Activated gamma-delta T cell treated with Interleukin-2 at 50 U/mL for 16 hours (primary cell): ENCODE measurements at places on chromosomes 6 and 20.
A peak's percentile ranks its signal among the peaks of the same experiment; 100 is the strongest.

- DNase-seq, result no peak
Measured at GRCh38 chr6:5208057-5208456, 52.7 kb downstream of the LYRM4 start.

GRCh38 chr20:11248011-11248409 lies 574.2 kb upstream of the JAG1 start:
- no peak for DNase-seq

- no peak for DNase-seq
Measured at GRCh38 chr6:152575621-152576150, 61.5 kb downstream of the SYNE1 start.

- DNase-seq, result peak; percentile 9
Measured at GRCh38 chr6:37783856-37784584, 35.5 kb upstream of the ZFAND3 start.

GRCh38 chr6:44078827-44079671 lies 48.2 kb downstream of the MRPL14 start:
- peak; percentile 65 for DNase-seq

DNA sequence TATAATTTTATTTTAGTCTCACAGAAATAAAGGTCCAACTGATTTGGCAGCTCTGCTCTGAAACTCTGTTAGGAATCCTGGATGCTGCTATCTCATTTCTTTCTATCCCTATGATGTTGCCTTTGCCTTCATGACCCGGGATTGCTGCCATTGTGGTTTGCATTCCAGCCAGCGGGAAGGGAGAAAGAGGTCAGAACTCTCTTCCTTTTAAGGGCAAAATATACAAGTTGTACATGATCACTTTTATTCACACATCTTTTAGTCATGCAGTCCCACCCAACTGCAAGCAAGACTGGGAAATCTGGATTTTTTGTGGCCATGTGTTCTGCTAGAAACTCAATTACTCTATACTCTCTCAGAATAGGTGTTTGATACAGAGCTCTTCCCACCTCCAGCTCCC lies 263.1 kb upstream of the ZFP64 start:
- DNase-seq, result no peak

DNA sequence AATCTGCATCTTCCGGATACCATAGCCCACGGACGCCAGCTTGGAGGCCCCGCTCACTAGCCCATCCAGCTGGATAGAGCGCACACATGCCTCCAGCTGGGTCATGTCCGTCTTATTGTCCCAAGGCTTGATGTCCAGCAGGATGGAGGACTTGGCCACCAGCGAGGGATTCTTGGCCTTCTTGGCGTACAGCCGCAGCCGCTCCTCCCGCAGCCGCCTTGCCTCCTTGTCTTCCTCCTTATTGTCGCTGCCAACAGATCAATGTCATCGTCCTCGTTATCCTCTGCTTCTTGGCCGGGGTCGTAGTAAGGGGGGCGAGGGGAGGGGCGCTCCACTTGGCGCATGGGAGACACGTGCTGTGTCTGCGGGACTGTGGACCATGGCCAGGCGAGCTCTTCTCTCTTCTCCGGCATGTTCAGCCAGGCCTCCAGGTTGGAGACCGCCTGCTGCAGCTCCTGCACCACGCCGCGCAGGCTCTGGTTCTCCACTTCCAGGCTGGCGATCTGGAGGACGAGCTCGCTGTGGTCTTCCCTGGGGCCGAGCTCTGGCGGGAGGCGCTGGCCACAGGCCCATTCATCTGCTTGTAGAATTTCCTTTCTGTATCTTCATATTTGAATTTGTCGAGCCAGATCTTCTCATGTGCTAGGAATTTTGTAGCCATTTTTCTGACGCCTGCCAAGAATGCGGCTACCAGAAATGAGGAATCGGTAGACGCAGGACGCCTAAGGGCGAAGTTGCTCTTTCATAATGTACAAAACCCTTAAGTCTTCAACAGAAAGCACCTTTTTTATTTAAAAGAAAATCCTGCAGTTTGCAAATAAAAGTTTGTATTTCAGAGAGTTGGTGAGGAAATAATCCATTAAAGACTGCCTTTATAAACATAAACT lies 60.1 kb upstream of the PTPRK start:
- no peak for DNase-seq

DNA sequence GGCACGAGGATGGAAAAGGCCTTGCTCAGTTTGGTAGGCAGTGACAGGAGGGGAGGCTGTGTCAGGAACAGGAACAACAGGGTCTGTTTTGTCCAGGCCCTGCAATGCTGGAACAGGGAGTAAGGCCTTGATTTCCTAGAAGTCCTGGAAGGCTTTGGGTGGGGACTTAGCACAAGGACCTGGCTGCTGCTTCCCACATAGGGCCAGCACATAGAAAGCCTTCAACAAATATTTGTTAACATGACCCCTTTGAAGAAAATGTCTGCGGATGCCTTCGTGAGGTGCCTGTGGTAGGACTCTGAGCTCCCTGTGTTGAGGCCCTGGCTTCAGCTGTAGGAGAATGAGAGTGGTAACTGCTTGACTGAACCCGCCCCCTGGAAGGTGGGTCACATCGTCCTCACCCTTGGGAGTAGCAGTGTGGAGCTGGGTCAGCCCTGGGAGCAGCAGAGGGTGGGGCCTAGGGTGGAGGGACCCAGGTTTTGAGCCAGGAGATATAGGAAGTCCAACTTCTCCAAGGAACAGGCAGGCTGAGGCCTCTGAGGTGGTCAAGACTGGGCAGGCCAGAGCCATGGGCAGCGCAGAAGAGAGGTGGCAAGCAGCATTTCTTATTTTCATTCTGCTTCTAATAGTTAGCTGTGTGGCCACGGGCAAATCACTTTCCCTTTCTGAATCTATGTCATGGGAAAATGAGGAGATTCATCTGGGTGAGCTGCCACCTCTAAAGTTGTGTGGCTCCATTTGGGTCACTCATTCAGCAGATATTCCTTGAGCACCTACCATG lies 50.0 kb downstream of the CNBD2 start:
- DNase-seq, result no peak

DNA sequence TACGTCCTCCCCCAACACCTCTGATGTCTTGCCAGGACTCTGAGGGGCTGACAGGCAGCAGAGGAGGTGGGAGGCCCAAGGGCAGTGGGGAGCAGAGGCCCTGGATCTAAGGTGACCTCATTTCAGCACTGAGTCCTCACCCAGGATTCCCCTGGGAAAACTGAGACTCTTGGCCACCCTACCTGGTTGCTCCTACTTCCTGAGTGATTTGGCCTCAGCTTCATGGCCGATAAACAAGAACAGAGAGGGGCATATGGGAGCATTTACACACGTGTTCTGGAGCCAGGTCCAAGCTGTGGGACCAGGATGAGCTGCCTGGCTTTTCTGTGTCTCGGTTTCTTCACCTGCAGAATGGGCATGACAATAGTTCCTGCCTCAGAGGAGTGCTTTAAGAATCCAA lies 133.8 kb downstream of the ANKRD60 start:
- DNase-seq, result no peak

- DNase-seq, result no peak
Measured at GRCh38 chr20:37223053-37223452, 38.6 kb downstream of the GHRH start.

DNA sequence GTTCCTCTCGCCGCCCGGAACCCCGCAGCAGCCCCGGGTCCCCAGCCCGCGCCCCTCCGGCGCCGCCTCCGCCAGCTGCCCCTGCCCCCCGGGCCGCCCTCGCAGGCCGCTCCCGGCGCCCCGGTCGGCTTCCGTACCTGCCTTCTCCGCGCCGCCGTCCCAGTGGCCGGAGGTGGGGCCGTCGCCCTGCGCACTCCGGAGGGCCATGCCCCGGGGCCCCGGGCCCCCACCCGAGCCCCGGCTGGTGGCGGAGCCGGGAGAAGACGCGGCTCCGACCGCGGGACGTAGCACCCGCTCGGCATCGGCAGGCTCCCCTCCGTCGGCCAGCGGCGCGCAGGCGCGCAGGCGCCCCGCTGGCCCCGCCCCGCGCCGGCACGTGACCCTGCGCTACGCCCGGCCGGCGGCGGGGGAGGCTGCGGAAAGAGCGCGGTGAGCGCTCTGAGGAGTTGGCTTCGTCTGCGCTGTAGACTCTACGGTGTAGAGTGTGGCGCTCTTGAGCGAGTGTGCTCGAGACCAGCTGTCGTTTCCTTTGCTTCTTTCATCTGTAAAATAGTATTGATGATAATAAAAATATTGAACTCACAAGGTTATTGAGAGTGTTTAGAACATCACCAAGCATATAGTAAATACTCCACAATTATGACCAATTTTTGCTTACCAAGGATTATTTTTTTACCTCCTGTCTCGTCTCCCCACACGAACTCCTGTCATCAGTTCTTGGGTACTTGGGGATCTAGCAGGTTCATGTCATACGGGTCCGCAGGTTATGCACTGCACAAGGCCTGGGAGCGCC lies at the start of gene TBC1D20:
Gene TBC1D20, minus strand, starts transcription at position 335 of the 793 bp plus-strand sequence. Its CDS starts 128 bp downstream, at position 207.
- peak; percentile 81 for DNase-seq

GRCh38 chr20:25221592-25222460 lies 26.1 kb upstream of the PYGB start:
- no peak for DNase-seq

DNA sequence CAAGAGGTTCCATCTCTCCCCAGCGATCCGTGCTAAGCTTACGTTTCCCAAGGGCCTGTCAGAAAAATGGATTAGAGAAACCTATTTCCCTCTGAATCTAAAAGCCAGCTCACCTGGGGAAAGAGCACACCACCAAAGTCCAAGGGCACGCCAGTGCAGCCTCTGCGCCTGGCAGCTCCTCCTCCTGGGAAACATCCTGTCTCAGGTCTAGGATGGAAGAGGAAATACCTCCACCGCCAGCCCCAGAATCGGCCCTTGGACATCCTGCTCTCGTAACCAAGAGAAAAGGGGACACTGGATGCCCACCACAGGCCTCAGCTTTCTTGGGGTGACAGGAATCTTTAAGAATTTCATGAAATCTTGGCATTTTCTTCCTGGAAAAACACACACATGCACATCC lies 18.7 kb downstream of the RAMACL start:
- DNase-seq, result no peak

DNA sequence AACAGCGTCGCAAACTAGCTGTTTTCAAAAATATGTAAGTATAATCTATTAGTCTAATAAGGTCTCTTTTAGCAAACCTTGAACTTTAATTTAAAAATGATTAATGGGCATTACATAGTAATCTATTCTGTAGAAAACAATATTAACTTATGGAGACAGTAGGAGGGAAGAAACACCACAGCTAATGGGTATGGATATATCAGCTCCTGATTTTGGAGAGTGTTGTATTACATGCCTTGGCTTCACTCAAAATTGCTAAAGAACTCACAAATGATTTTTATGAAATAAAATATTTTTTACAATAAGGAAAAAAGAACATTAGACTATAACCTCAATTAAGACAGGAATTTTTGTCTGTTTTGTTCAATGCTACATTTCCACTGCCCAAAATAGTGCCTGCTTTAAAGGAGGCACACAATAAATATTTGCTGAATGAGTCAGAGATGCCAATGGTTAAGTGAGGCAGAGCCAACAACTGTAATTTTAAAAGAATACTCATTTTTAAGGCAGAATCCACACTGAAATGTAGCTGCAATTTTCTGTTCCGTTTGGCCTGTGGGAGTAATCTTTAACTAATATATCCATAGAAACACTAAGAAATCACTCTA lies 15.7 kb downstream of the ATG5 start:
- DNase-seq, result no peak

DNA sequence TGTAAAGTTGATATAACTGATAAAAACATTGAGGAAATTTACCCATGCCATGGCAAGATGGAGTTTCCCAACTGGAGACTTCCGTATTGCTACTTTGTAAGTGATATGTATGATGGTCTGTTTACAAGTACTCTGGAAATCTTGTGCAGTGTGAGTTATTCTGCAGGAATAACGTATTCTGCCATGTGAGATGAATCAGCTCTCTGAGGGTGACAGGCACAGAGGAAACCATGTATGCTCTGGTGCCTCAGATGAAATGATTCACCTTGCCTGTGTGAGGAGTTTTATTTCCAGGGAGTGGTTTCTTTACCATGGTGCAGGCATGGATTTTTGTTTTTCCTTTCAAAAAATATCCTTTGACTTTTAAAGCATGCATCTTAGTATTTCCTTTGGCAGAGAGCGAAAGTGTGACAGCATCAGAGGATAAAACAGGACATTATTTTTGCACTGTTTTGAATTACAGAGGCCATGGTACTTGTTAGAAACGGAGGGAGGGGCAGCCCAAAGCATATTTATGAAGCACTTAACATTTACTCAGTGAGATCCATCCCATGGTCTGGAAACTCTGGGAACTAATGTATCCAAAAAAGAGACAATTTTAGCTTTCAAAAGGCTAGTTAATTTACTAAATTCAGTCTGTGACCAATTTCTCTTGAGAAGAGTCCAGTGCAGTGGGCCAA lies 36.0 kb upstream of the MTRF1L start:
- no peak for DNase-seq

- no peak for DNase-seq
Measured at GRCh38 chr20:18421608-18422007, 45.2 kb downstream of the DZANK1 start.

DNA sequence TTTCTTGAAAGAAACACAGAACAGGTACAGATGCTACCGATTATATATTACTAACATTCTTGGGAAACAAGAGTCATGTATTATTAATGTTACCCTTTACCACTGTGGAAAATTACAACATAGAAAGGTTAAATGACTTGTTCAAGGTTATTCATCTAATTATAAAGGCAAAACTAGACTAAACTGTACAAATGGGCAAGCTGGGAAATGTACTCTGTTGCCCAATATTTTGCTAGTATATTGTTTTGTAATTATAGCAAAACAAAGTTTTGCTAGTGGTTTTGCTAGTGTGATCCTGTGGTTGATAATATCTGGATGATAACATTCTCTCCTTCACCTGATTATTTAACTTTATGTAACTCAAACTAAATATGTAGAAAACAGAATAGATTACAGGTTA lies 96.5 kb downstream of the TINAG start:
- no peak for DNase-seq

GRCh38 chr6:145032562-145033145 lies 702.7 kb downstream of the EPM2A start:
- DNase-seq, result no peak

DNA sequence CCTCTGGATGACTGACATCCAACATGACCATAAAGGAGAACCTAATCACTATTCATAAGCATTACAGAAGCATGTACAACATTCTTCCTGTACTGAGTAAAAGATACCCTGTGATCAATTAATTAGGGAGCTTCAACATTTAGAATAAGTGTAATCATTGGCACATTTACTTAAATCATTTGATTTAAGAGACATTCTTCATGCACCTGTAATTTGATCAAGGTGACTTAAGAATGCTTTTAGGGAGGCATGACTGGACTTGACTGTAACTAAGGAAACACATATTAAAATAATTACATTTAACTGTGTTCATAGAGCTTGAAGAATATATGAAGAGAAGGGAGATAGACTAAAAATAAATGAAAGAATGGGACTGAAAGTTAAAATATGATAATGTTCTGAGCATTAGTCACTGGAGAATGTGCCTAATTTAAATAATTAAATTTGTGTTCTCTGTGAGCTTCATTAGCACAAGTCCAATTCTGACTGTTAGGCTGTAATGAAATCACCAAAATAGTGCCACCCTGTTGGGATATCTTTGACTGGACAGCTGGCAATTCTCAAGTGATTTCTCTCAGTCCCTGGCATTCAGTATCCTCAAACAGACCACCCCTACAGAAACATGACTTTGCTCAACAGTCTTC lies 295.5 kb upstream of the ADGRB3 start:
- DNase-seq, result no peak

GRCh38 chr6:15137086-15137485 lies 108.8 kb upstream of the JARID2 start:
- no peak for DNase-seq
